ENCODE measurements at places on chromosomes 1 and 21.

DNA sequence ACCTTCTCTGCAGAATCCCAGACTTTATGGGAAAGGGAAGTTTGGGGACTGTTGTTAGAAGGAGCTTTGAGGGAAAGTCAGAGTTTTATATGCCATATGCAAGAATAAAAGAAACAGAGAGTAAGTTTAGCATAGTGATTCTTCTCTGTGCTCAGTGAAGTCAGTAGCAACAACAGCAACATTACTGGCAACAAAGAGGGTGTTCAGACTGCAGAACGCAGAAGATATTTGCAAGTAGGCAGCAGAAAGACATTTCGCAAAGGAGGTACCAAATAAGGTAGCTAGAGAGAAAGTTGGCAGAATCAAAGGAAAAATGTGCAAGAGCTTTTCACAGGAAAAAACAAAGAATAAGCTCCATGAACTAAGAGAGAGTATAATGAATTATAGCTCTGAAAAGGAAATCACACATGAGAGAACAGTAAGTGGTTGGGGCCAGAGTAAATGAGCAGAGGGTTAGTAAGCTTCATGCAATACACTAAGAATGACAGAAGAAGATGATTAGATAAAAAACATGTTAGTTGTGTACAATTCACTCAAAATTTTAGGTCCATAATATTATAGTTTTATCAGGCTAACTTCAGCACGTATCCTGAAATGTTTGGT is 98.1 kb downstream of the NEGR1 start:
- DNase-seq: no peak

GRCh38 chr1:202225131-202225530 is 31.5 kb downstream of the LGR6 start:
- no peak for DNase-seq

DNA sequence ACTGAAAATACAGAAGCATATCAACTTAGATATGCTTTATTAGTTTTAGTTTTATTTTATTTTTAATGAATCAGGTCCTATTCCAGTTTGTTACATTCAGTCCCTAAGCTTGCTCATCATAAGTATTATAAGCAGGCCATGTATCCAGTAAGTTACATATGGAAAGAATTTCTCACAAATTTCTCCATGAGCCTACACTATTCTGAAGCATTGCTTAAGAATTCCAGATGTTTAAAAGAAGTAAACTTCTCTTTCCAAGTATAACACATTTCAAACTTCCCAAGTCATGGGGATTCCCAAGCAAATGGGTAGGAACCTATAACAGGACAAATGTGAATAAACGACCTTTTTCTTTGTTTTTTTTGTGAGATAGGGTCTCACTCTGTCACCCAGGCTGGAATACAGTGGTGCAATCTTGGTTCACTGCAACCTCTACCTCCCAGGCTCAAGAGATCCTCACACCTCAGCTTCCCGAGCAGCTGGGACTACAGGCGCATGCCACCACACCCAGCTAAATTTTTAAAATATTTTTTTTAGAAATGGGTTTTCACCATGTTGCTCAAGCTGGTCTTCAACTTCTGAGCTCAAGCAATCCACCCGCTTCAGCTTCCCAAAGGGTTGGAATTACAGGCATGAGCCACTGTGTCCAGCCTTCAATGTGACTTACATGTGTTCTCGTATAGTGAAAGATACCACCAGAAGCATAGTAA is 39.0 kb downstream of the ST7L start:
- peak; percentile 23 for DNase-seq

DNA sequence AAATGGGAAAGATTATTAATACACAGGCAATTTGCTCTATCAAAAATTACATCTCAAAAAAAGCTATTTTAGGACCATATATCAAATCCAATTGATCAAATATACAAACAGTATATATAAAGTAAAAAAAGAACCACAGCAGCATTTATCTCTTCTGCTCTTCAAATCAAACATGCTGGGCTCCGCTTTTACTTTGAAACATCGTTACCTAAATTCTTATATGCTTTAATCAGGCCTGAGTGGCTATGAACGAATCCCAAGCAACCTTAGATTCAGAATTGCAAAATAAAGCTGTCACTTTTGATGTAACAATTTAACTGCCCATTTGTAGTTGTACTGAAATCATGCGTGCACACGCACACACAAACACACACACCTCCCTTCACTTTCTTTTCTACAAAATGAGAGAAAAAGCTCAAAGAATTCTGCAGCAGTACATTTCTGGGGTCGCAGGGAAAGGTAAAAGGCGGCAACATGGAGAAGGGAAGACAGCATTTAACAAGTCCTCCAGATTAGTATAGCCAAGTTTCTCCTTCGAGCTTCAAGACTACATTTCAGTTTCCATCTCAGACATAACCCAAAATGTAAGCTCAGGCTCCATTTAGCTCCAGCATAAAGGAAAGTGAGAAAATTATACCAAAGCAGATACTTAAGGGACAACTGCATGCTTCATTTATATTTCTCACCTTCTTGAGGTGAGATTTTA is 92.2 kb upstream of the TTC39A start:
- DNase-seq: no peak

DNA sequence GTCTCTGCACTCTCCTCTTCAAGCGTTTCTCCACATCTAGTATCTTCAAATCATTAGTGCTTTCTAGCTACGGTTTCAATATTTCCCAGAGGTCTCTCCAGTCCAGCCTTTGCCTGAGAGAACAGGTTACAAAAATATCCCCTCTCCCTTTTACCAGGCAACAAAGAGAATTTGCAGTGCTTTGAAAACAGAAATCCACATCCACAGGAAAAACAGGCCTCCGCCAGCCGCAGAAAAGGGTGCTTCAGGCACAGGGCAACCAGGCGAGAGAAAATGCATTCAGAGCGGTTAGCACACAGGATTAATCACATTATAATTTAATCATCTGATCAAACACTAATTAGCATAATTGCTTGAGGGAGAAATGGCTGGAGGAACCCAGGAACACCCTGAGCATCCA is 13.8 kb downstream of the DSCAM start:
- DNase-seq: no peak

DNA sequence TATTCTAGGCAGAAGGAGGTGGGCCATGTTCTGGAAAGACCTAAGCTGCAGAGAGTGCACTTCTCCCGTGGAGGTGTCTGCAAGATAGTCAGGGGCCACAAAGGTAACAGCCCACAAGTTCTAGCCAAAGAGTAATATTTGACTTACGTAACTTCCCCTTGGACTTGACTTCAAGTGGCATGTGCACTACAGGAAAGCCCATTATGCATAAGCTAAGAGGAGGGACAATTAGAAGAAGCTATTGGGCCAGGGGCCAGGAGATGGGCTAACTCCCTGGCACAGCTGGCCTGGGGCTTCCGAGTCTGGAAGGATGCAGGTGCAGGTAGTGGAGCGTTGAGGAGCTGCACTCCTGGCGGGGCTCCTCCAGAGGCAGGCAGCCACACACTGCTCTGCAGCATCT is 58.3 kb downstream of the ERG start:
- no peak for DNase-seq

- DNase-seq: peak; percentile 92
These were observed 88.9 kb upstream of the HAO2 start for GRCh38 chr1:119279456-119280381.

- DNase-seq: no peak
These were observed 120.8 kb upstream of the GADD45A start for GRCh38 chr1:67564193-67564592.

GRCh38 chr1:37006132-37006868 is 28.0 kb downstream of the GRIK3 start:
- no peak for DNase-seq

DNA sequence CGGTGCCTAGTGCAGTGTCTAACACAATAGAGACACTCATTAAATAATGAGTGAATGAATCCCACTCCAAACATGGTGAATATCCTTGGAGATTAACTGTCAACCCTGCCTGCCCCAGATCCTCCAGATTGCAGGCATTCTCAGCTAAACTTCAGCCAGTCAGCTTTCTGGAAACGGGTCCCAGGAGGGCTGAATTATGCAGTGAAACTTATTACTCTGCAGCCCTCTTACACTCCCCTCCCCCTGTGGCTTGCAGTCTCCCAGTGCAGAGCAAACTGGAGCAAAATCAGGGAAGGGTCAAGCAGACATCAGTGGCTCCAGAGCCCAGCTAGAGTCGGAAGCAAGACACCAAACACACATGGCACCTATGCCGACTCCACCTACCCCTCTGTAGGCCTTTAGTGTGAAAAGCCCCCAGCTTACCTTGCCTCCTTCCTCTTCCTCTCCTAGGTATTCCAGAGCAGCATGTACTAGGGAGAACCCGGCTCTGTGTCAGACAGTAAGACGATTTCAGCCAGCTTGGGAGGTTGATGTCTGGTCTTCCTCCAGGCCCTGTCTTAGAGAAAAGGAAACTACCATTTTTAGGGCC is 6.5 kb upstream of the RGS16 start:
- peak; percentile 61 for DNase-seq

DNA sequence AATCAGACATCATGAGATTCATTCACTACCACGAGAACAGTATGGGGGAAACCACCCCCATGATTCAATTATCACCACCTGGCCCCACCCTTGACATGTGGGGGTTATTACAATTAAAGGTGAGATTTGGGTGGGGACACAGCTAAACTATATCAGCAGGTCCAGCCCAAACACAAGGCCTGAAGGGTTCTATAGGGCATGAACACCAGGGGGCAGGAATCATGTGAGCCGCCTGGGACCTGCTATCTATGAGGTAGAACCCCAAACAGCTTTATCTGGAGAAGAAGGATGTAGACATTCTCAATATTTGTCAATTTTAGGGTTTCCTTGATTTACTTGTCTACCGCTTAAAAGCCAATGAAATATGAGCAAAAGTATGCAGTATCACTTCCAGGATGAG is 294.9 kb upstream of the DEPDC1 start:
- no peak for DNase-seq

DNA sequence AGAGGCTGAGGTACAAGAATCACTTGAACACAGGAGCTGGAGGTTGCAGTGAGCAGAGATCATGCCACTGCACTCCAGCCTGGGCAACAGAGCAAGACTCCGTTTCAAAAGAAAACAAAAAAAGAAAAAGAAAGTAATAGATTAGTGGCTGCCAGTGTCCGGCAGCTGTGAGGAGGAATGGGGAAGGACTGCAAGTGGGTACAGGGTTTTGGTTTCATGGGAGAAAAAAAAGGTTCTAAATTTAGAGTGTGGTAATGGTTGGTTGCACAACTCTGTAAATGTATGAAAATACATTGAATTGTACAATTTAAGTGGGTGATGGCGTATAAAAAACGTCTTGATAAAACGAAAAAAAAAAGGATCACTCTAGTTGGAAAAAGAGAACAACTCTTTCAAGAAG is 6.7 kb downstream of the TAF1A start:
- DNase-seq: no peak

- DNase-seq: no peak
These were observed 378.2 kb upstream of the PBX1 start for GRCh38 chr1:164180824-164181223.

DNA sequence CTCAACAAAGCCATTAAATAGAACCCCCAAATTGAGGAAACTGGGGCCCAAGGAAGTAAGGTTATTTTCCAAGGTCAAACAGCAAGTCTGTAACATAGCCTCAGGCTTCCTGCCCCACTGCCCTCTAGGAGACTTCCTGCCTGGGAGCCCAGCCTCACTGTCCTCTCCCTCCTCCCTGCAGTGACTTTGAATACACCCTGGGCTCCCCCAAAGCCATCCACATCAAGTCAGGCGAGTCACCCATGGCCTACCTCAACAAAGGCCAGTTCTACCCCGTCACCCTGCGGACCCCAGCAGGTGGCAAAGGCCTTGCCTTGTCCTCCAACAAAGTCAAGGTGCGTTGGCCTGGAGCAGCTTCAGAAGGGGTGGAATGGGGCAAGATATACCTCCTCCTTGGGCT is 18.3 kb downstream of the GRHL3 start:
- DNase-seq: no peak

- DNase-seq: no peak
These were observed 311.5 kb downstream of the DUSP10 start for GRCh38 chr1:221430152-221430960.

- no peak for DNase-seq
These were observed 29.0 kb downstream of the PRMT2 start for GRCh38 chr21:46664316-46664995.

- DNase-seq: peak; percentile 30
These were observed 146.9 kb downstream of the MIS18A start for GRCh38 chr21:32131960-32132359.

- DNase-seq: no peak
These were observed 60.6 kb downstream of the MEGF6 start for GRCh38 chr1:3550511-3551289.

GRCh38 chr1:32334864-32335534 is 1.0 kb downstream of the MARCKSL1 start:
- DNase-seq: peak; percentile 57

DNA sequence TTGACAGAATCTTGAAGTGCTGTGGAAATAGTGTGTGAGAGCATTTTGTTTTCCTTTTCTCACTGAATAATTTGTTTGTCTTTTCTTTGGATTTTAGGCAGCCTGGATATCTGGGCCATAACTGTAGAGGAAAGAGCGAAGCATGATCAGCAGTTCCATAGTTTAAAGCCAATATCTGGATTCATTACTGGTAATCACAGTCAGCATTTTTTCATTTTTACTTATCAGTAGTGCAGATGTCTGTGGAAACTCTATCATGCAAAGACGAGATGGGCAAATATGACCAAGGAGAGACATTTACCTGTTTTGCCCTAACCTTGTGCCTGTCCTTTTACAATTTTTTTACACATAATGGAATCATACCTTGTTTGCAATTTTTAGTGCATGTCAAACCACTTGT is 78.8 kb downstream of the ITSN1 start:
- no peak for DNase-seq

DNA sequence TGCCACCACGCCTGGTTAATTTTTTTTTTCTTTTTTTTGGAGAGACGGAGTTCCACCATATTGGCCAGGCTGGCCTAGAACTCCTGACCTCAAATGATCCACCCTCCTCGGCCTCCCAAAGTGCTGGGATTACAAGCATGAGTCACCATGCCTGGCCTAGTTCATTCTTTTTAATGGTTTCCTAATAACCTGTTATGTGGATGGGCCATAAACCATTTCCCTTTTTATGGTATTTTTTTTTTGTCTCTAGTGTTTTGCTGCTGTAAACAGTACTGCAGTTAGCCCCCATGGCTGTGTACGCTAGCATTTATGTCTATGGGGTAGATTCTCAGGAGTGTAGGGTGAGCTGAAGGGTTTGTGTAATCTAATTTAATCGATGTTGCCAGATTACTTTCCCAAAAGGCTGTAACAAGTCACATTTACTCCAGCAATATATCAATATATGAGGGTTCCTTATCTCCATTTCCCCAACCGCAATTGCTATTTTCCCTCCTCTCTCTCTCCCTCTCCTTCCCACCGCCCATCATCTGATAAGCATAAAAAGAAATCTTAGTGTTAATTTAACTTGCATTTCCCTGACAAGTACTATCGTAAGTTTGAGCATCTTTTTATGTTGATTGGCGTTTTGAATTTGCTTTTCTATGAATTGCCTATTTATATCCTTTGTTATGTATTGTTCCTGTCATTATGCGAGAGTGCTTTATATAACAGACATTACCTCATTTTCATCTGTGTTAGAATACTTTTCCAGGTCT is 28.7 kb downstream of the RCSD1 start:
- no peak for DNase-seq

Measured in fibroblast of skin of right biceps (primary cell).